RCC 7860 (cell line): ENCODE measurements at places on chromosomes 7 and 10.

DNA sequence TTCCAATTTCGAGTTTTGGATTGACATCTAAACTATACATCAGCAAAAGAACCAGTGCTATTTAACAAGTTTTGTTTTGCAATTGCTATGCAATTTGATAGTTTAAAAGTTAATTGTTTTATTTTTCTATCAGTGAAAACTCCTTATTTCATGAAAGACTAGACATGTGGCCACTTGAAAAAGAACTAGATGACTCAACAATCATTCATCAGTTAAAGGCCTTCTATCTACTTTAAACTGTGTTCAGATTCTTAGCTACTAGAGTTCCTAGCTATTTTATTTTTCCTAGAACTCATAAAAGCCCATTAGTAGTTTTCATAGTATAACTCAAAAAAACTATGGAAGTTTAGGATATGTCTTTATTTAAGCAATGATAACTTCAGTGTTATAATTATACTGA is 104.6 kb upstream of the LSM8 start:
- DNase-seq, result peak; percentile 45

DNA sequence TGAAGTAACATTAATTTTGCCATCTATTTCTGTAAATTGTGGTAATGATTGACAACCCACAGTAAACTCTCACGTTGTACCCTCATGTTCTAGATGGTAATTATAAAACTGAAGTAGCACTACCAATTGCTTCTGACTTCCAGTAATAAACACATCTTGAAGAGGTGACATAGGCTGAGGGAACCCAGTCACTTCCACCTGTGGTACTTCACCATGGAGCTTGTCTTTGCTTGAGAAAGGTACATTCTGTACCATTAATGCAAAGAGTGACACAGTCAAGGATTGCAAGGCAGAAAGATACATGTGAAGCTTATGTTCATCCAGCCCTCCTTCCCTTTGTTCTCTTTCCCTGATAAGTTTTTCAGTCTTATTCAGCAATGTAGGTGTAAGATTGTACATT is 11.2 kb downstream of the CAPZA2 start:
- no peak for DNase-seq

DNA sequence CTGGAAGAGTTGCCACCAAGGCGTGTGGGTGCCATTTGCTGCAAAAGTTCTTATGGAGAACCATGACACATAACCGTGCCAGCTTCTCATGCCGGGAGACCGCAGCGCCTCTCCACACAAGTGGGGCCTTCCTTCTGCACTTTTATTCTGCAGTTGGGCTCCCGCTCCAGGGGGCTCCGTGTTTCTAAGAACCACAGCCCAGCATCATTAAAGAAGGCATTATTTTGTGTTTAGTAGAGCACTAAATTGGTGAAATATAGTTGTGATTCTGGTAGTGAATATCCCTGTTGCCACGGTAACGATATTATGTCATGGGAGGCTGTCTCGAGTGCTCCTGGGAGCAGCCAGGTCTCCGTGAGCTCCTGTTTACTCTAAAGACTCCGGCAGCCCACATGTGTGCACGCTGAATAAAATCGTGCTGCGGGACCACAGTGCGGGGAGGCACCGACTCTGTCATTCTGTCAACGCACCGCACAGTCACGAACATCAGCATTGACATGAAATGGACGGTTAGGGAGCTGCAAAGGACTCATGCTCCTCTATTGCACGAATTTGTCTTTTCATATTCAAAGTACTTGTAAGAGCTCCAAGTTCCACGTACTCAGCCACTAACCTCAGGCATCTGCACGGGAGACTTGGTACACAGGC is 68.8 kb upstream of the PITRM1 start:
- DNase-seq, result no peak

GRCh38 chr10:116465546-116465945 is 37.9 kb downstream of the PNLIPRP3 start:
- no peak for DNase-seq

DNA sequence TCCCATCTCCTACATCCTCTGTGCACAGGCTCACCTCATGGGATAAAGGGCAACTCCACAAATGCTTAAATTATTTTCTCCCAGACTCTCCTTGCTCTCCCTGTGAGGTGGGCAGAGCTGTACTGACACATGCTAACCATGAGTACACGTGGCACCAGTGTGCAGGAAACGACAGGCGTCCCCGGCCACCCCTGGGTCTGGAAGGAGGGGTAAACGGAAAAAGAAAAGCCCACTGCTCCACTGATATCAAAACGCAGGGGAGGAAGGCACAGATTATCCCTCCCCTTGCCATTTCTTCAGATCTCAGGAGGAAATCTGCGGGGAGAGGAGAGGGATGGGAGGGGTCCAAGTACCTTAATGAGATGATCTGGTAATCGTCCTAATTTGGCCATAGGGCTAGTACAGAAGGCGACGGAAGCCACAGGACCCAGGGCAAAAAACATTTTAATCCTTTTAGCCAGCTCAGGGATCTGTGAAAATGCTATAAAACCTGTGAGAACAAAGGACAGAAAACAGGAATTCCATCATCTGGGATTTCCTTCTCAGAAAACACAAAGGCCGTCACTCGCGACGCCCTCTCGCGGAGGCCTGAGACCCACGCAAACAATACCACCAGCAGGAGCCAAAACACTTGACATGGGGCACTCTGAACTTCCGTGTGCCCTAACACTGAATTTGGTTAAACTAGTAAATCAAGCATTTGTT is 17.8 kb upstream of the CH25H start:
- no peak for DNase-seq

GRCh38 chr7:139574618-139575337 is 51.3 kb downstream of the CLEC2L start:
- DNase-seq, result no peak

DNA sequence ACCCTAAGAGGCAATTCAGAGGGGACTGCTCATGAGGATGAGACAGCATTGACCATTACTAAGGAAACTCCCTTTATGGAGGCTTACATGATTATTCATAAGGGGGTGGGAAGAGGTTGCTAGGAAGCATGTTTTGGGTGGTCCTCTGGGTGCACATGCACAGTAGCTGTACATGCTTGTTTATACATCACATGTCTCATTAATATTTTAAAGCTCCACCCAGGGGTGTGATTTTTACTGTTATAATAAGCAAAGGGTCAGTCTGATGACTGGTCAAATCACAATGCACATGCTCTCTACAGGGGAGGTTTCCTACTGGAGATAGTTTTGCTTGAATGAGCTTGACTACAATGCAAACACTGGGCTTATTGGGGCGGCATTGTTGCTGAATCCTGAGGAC is 23.8 kb upstream of the PPP1R9A start:
- peak; percentile 95 for DNase-seq

DNA sequence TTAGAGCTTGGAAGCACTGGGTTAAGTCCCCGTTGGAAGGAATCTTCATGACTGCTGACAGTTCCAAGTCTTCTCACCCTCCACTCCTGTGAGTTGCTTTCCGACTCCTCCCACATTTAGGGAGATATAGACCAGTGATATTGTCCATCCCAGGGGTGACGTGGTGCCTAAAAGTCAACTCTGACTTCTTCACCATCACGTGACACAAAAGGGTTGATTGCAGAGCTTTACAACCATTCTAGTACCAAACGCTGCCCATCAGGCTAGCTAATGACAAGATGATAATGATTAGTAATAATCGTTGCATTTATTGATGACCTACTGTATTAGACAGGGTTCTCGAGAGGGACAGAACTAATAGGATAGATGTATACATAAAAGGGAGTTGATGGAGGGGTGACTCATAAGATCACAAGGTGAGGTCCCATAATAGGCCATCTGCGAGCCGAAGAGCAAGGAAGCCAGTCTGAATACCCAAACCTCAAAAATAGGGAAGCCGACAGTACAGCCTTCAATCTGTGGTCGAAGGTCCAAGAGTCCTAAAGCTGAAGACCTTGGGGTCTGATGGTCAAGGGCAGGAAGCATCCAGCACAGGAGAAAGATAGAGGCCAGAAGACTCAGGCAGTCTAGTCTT is 85.3 kb upstream of the CARD11 start:
- no peak for DNase-seq

DNA sequence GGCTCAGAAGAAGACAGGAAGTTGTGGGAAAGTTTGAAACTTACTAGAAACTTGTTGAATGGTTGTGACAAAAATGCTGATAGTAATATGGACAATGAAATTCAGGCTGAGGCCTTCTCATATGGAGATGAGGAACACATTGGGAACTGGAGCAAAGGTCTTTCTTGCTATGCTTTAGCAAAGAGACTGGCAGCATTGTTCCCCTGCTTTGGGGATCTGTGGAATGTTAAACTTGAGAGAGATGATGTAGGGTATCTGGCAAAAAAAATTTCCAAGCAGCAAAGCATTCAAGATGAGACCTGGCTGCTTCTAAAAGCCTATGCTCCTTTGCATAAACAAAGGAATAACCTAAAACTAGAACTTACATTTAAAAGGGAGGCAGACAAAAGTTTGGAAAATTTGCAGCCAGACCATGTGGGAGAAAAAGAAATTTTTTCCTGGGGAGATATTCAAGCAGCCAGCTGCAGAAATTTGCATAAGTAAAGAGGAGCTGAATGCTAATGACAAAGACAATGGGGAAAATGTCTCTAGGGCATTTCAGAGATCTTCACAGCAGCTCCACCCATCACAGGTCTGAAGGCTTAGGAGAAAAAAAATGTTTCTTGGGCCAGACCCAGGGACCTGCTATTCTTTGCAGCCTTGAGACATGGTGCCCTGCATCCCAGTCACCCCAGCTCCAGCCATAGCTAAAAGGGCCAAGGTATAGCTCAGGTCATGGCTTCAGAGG is 16.5 kb upstream of the KCND2 start:
- DNase-seq, result no peak

GRCh38 chr7:57772126-57772924 is 322.3 kb downstream of the ZNF716 start:
- no peak for DNase-seq

GRCh38 chr7:106248600-106248999 is 36.2 kb downstream of the NAMPT start:
- no peak for DNase-seq

GRCh38 chr7:56537952-56538351 is 421.7 kb upstream of the NUPR2 start:
- no peak for DNase-seq

DNA sequence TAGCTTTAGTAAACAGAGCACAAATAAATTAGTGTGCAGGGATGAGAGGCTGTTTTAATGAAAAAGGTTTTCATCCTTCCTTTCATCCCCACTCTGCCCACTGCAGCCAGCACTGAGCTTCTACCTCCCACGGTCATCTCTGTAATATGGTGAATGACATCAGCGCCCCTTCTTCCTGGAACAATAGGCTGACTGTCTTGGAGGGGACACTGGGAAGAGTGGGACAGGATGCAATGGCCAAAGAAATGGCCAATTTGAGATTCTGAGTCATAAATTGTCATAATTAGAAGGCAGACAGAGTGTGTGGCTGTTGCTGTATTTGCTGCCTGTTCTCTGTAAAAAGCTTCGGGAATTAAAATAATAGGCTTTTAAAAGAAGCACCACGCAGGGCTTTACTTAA is 126.7 kb upstream of the CALN1 start:
- DNase-seq, result no peak

- peak; percentile 87 for DNase-seq
Measured at GRCh38 chr10:22737587-22737986, 23.2 kb upstream of the PIP4K2A start.

DNA sequence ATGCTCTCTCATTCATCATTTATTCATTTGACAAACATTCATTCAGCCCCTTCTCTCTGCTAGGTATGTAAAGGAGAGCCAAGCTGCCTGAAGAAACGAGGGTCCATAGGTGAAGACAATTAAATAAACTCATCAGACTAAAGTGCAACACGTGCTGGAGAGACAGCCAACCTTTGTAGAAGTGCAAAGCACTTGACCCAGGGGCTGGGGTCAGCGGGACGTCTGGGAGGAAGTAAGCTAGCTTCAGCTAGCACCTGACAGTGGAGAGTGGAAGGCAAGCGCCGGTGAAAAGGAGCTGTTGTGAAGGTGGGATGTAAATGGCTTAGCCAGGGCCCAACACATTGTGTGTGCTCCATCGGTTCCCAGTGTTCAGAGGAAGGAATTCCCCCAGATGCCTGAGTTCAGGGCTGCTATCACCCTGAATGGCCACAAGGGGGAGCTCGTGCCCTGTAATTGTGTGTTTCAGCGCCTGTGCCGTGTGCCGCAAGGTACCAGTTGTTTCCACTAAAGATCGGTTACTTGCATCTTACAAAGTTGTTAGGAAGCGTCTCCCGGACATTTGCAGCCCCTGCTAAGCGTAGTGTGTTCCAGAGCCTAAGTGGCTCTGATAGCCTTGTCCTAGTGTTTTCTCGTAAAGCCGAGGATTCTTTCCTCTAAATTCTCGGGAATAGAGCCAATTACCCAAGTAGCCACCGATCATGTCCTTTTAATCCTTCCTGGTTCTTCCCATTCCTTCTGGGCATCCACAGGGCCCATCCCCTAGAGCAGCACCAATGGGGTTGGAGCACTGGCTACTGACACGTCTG is 30.6 kb downstream of the TLX1 start:
- peak; percentile 66 for DNase-seq

DNA sequence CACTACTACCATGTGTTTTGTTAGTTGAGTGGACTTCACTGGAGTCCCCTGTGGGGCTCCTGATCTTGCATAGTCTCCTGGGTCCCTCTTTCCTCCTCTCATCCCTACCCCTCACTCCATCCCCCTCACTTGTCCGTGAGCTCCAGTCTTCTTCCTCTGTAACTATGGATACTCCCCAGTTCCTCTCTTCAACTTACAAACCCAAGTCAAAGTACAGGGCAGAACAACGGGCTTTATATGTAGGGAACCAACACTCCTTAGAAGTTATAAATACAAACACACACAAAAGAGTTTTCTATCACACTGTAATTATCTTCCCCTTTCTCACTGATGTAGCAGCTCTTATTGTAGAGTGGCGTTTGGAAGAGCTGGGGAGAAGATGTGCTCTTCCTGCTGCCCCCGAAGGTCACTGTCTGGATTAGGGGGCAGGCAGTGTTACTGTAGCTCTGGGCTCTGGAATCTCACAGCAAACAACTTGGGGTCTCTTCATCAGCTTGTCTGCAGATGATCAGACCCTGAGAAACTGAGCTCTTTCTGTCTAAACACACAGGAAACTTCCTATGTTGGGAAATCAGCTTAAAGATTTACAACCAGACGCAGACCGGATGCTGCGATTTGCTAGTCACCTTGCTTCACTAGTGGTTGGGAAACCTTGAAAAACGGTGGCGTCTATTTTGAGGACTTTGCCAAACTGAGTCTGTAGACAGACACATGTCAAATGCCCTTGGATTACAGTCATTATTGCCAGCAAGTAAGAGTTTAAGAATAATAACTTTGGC is 13.6 kb downstream of the SNX10 start:
- DNase-seq, result peak; percentile 37

DNA sequence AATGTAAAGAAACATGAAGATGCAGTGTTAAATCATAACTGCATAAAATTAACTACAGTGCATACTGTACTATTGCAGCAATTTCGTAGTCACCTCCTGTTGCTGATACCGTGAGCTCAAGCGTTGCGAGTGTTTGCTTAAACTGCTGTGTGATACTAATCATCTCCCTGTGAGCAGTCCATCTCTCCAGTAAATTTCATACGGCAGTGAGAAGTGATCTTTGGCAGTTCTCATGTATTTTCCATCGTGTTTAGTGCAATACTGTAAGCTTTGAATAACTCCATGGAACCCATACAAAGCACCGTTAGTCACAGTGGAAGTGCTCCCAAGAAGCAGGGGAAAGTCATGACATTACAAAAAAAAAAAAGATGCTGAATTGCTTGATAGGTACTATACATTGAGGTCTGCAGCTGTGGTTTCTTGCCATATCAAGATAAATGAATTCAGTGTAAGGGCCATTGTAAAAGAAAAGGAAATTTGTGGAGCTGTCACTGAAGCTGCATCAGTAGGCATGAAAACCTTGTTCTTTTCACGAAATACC is 360.4 kb downstream of the EXOC4 start:
- DNase-seq, result no peak

- DNase-seq, result peak; percentile 45
Measured at GRCh38 chr7:1192171-1192676, 32.2 kb upstream of the ZFAND2A start.
